ENCODE measurements at places on chromosomes 1 and 21.

- DNase-seq, result peak; percentile 53
These were observed 5.2 kb upstream of the FOXD3 start for GRCh38 chr1:63316984-63317816.

DNA sequence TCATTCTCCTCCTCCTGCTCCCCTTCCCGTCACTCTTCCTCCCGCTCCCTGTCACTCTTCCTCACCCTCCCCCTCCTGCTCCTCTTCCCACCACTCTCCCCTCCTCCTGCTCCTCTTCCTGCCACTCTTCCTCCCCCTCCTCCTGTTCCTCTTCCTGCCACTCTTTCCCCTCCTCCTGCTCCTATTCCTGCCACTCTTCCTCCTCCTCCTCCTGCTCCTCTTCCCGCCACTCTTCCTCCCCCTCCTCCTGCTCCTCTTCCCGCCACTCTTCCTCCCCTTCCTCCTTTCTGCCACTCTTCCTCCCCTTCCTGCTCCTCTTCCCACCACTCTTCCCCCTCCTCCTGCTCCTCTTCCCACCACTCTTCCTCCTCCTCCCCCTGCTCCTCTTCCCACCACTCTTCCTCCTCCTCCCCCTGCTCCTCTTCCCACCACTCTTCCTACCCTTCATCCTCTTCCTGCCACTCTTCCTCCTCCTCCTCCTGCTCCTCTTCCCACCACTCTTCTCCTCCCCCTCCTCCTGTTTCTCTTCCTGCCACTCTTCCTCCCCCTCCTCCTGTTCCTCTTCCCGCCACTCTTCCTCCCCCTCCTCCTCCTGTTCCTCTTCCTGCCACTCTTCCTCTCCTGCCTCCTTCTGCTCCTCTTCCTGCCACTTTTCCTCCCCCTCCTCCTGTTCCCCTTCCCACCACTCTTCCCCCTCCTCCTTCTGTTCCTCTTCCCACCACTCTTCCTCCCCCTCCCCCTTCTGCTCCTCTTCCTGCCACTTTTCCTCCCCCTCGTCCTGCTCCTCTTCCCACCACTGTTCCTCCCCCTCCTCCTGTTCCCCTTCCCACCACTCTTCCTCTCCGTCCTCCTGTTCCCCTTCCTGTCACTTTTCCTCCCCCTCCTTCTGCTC, 28.7 kb upstream of the ARTN start:
- no peak for DNase-seq

DNA sequence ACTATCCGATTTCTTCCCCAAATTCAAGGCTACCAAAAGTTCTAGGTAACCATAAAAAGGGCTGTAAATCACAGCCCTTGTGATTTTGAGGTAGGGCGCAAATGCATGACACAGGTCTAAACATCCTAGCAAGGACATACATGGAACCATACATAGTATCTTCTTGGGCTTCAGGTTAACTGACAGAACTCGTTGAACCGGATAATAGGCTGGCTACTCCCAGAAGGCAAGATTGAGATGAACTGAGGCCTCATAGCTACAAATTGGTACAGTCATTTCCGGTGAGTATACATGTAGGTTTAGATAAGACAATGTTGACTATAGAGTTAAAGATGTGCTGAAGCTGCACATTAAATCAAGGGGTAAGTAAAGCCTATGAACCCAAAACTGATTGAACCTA, 27.3 kb upstream of the TP53BP2 start:
- no peak for DNase-seq

GRCh38 chr1:164772635-164773034, 213.7 kb downstream of the PBX1 start:
- no peak for DNase-seq

- no peak for DNase-seq
These were observed 257.1 kb downstream of the GRIK3 start for GRCh38 chr1:36776948-36777831.

GRCh38 chr1:229140119-229140396, 130.9 kb upstream of the RAB4A start:
- DNase-seq, result no peak

DNA sequence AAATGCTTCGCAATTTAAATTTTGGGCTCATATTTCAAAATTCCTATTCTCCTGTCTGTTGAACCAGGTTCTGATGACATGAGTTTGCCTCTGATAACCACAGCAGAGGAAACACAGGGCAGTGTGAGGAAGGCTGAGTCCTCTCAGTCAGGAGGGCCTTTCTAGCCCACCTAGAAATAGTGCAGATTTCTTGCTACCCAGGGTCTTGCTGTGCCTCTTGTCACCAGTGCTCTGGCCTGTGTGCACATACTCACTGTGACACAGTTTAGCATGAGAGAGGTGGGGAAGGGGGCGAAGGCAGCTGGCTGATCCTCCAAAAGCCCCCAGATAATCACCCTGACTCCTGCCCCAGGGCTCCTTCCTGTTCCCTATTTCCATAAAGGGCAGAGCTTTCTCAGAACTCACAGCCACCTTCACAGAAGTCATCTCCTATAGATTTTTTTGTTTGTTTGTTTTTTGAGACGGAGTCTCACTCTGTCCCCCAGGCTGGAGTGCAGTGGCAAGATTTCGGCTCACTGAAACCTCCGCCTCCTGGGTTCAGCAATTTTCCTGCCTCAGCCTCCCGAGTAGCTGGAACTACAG, 23.7 kb downstream of the ERRFI1 start:
- DNase-seq, result no peak

- peak; percentile 53 for DNase-seq
These were observed 710 bp downstream of the GLRX2 start for GRCh38 chr1:193104502-193104906.

DNA sequence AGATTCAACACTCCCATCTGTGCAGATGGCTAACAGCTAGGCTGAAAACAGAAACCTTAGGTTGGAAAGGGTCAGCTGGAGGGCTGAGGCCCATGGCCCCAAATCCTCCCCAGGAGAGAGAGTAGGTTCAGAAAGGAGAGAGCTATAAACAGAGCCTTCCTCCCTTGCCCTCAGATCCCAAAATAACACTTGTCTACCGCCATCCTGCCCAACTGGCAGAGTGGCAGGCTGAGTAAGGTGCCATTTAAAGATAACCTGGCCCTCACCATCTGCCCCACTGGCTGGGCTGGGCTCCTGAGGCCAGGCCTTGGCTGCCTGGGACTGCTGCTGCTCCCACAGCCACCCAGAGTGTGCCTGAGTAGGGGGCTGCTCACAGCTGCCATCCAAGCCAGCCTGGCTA, 4.3 kb upstream of the SHISA4 start:
- DNase-seq, result no peak

DNA sequence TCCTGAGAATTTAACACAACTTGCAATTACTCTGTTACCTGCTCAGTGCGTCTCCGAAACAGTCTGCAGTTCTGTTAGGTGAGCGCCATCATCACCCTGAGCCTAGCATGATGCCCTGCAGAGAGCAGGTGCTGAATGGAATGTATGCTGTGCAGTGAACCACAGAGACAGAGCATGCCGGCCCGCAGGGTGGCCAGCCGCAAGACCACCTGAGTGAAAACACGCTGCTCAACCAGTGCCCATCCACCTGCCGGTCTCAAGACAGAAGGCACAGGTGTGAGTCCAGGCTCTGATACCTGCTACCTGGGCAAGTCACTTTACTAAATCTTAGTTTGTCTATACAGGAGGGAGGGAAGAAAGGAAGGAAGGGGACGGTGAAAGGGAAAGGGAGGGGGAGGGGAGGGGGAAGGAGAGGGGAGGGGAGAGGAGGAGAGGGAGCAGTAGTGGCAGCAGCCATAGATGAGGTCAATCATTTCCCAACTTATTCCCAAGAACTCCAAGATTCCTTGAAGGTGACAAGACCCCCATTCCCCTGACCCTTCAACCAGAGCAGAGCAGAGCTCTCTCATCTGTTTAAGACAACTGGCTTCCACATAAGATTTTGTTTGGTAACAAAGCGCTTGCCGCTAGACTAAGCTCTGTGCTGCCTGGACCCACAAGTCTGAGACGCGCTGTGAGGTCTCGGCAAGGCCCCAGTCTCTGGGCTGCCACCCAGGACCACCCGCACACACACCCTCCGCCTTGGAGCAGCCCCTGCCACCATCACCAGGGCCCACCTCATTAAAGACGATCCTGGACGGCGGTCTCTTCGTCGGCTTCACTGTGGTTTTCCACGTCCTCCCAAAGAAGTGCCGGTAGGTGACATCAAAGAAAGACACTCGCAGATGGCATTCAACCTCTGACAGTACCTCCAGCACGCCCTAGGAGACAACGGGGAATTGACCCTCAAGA, 14.5 kb downstream of the NPHP4 start:
- DNase-seq, result no peak

GRCh38 chr21:29320031-29320430, 21.3 kb downstream of the BACH1 start:
- no peak for DNase-seq

GRCh38 chr1:194503209-194503608, 1316.8 kb upstream of the B3GALT2 start:
- DNase-seq, result no peak

DNA sequence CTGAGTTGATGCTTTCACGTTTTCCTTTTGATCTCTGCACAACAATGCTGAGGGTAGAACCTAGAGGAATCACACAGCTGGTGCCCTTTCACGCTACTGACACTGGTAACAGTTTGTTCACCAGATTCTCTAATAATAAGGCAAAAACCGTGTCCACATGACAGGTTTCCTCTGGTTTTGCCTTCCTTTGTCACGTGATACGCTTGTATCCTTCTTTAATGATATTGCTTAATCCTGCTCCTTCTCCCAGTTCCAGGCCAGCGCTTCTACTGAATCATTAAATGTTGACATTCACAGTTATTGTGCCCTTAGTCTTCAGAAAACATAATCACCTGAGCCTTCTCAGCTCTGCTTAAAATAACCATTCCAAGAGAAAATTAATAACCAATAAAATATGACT, 978.2 kb upstream of the NCAM2 start:
- DNase-seq, result no peak

DNA sequence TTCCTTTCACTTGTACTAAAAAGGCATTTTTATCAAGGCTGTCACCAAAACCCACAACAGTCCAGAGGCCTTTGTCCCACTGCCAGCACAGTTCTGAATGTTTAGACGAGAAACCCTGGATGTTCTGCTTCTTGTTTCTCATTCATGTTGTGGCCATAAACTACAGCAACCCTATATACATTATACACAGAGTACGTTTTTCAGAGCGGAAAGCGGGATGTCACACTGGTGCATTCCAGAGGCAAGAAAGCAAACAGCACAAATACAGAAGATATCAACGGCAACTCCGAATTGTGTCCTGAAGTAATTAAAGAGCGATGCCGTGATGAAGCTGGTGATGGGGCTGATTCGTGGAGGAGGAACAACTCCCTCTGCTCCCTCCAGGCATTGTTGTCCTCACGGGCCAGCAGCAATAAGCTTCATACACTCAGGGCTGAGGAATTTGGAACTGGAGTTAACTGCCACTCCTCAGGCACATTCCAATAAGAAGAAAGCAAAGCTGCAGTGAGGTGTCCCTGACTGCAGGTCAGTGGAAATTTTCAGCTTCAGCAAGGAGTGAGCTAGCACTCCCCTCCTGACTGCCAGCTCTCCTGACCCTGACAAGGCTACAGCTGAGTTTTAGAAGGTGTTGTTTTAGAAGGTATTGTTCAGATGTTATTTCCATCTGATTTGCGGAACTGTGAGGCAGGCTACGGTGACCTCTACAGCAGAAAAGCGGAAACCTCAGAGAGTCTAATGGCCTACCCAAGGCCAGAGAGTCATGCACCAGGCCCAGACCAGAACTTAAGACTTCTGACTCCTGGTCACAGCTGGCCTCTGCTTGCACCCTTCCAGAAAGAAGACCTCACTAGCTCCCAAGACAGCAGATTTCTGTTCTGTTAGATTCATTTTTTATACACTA, 149.0 kb downstream of the TGFBR3 start:
- DNase-seq, result no peak

DNA sequence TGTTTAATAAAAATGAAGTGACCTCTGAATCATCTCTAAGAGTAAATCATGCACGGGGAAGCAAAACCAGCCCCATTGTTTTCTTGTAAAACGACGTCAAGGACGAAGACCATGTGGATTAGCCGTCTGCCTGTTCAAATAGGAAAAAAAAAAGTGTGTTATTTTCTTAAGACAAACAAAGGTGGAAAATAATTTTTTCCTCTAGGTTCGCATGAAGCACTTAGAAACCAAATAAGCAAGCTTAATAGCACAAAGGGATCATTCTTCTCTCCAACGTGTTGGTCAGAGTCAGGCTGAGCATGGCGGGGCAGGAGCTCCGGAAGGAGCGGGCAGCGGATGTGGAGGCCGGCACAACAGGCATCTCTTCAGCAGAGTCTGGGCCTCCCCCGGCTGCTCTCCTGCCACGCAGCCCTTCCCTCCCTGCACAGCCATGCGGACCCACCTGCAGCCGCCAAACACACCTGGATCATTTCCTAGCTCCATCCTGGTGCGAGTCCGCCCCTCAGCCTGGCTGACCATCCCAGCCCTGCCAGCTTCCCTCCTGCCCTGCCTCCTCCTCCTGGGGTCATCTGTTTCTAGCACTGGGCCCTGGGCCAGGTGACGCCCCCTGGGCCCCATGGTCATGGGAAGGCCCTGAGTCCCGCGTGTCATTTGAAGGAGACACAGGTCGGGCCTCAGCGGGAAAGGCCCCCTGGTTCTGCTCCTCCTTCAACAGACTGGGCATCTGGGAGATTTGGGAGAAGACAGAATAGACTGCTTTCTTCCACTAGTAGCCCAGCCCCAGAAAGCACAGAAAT, 40.2 kb downstream of the MX1 start:
- DNase-seq, result no peak

DNA sequence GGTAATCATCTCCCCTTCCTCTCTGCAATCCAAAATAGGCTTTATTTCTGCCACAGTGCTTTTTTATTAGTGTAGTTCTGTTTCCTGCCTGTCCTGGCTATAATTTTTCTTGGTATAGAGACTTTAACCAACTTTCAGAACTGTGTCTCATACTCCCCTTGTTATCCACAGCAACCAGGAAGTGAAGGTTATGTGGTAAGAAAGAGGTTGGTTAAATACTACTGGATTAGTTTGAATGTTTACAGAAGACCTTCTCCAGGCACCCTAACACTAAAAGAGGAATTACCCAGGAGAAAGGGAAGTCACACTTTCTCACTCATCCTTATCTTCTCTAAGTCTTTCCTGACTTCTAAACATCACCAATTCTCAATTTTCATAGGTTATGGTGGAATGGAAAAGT, 17.8 kb upstream of the TNFSF4 start:
- no peak for DNase-seq

GRCh38 chr1:228938537-228938901, 203.2 kb downstream of the RHOU start:
- DNase-seq, result peak; percentile 60

DNA sequence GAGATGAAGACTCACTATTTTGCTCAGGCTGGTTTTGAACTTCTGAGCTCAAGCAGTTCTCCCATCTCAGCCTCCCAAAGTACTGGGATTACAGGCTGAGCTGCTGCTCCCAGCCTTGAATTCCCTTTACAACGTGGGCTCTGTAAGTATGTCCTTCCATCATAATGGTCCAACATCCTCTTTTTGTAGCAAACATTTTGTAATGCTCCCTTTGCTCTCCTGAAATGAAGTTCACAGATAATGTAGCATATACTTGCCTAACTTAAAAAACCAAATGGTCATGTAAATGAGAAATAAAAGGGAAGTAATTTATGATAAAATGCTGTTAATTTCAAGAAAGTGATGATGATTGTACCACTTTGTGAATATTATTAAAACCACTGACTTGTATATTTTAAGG, 30.5 kb upstream of the THEM4 start:
- DNase-seq, result no peak

All from left hindlimb (tissue), 1 donor.